MM.1S (cell line): ENCODE measurements at places on chromosomes 1 and 21.

GRCh38 chr1:94105957-94106529 lies 14.9 kb downstream of the ABCA4 start:
- peak; percentile 61 for DNase-seq

DNA sequence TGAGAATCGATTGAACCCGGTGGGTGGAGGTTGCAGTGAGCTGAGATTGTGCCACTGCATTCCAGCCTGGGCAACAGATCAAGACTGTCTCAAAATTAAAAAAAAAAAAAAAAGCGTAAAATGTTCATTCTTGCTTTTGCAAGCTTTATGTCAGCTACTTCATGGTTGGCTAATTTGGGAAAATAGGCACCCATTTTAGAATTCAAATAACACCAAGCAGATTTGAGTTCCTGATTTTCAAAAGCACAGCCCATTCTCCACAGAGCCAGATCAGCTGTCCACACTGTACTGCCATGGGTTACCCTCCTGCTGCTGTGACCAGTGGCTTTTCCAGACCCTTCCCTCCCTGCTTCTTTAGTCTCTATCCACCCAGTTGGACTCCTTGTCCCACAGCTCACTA lies 4.4 kb downstream of the THEM5 start:
- no peak for DNase-seq

DNA sequence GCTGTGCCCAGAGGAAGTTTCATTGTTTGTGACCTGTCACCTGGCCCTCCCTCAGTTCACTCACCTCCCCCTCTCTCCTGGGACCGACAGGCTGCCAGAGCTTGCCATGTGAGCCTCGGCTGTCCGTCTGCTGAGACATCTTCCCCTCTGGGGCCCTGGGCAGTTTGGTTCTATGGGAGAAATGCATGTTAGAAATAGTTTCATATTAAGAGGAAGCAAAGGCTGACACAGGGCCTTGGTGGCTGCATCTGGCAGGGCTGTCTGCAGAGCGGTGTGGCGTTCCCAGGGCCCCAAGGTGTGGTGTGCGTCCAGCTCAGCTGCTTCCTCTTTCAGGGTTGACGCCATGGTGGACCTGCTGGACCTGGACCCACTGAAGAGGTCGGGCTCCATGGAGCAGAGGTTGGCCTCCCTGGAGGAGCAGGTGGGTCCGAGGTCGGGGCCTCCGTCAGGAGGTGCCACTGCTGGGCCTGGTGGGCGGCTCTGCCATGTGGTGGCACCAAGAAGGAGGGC lies 31.9 kb upstream of the LRRC3 start:
- DNase-seq: no peak

- DNase-seq: no peak
Measured at GRCh38 chr1:77040826-77041225, 173.5 kb downstream of the ST6GALNAC5 start.

GRCh38 chr1:171595324-171595723 lies 26.7 kb upstream of the MYOCOS start:
- no peak for DNase-seq

- no peak for DNase-seq
Measured at GRCh38 chr1:45840704-45841103, 37.3 kb downstream of the MAST2 start.

GRCh38 chr1:87410776-87411480 lies 82.2 kb downstream of the LMO4 start:
- peak; percentile 50 for DNase-seq

GRCh38 chr1:44236490-44237272 lies 23.4 kb downstream of the DMAP1 start:
- no peak for DNase-seq

DNA sequence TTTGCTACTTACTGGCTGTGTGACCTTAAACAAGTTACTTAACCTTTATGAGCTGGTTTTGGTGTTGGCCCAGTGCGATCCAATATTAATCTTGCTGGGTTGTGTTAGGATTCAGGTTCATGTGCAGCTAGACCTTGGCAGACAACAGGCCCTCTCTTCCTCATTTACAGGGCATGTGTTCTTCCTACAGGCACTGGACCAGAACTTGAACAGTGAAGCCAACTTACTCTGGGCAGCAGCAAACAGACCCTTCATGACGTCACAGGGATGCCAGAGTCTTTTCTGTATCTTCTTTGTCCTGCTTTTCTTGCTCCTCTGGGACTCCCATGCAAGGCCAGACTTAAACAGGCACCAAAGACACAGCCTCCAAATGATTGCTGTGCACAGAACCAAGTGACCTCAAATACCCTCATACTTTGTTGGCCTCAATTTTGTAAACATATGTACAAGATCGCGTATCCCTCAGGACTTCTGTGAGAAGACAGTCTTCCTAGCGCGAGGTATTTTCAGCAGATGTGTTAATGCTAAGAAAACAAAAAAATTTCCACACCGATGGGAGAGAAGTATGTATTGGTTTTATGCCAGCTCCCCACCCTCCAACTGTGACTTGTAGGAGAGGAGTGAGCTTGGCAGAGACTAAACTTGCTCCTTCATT lies 73.7 kb downstream of the URB2 start:
- no peak for DNase-seq

GRCh38 chr1:226519716-226520598 lies 28.6 kb upstream of the STUM start:
- DNase-seq: no peak

- peak; percentile 62 for DNase-seq
Measured at GRCh38 chr1:40039245-40039756, 1.2 kb upstream of the CAP1 start.

GRCh38 chr1:235614442-235614954 lies 35.1 kb downstream of the GNG4 start:
- DNase-seq: no peak

DNA sequence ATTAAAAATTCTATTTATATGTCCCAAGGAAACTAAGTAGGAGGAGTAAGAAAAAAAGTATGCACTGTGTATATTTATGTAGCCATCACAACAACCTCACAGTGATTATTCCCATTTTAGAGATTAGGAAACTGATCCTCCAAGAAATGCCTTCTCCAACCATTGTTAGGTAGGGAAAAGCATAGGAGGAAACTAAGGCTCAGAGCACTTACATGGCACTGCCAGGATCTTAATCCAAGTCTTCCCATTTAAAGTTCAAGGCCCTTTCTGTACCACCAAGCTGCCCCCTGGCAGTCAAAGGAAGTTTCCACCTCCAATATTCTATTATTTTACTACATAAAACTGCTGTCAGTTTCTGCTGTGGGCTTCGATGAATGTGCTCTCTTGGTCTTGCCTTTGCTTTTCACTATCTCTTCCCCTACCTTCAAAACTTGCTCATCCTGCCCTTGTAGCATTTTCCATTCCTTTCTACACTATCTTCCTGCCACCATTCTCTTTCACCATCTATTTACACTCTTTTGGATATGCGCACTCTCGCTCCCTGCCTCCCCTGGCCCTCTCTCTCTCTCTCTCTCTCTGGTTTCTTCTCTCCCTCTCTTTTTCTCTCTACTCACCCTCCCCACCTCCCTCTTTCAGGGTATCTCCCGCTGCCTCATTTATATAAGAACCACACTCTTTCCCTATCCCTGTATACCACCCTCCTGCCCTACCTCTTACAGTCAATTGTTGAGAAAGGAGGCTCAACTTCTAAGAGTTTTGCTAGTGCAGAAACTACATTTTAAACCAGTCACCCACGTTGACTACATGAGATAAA lies 34.0 kb downstream of the PUM1 start:
- no peak for DNase-seq

GRCh38 chr1:153231363-153231762 lies 14.0 kb downstream of the PRR9 start:
- no peak for DNase-seq

DNA sequence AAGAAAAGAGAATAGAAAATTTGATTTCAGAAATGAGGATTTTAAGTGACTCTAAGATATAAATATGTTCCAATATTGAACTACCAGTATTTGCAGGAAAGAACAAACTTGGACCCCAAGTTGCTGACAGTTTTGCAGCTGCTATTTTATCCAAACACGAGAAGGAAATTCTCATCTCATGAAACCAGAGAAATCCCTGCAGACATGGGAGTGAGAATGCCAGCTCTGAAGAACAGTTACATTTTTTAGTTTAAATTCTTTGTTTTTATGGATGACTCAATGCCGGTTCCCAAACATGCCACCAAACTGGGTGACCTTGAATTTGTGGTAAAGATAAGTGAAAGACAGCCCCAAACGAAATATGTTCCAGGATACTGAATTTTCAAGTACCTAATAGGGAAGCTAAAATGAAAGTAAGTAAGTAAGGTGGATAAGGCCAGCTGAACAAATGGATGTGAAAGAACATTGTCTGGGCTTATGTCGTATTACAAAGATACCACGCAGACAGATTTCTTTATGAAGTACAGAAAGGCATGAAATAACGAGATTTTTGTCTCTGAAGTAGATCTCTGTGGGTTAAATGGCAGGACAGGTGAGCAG lies 19.9 kb downstream of the TLR5 start:
- no peak for DNase-seq

DNA sequence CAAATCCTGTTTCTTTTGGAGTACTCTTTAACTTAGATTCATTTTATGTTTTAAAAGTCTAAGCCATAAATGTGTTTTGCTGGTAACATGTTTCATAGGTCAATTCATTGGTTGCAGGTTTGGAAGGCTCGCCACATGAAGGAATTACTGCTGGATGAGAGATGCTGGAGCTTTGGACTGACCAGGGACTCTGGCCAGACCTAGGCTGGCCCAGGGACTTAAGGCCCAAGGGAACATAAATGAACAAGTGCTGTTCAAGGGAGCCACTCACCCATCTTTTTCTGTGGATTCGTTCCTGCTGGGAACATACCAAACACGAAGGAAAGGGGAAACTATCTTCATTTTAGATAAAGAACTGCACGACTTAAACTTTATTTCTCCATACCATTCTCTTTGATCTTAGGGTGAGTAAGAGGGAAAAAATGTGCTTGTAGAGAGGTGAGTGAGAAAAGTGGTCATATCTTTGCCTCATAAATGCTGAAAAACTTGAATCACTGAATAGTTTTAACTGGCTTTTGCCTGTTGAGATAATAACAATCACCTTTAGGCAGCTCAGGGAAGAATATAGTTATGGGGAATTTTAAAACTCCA lies 15.3 kb upstream of the SHCBP1L start:
- DNase-seq: no peak

DNA sequence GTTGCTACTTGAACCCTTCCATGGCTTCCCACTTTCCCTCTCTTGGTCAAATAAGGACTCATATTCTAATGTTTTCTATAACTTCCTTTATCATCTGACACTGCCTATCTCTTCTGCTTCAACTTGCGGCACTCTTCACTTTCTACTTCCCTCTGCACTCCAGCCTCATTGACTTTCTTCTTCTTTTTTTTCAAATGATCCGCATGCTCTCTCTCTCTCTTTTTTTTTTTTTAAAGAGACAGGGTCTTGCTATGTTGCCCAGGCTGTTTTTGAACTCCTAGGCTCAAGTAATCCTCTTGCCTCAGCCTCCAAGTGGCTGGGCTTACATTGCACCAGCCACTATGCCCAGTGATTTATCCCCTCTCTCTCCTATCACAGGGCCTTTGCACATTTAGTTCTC lies 7.3 kb upstream of the IL10 start:
- no peak for DNase-seq

DNA sequence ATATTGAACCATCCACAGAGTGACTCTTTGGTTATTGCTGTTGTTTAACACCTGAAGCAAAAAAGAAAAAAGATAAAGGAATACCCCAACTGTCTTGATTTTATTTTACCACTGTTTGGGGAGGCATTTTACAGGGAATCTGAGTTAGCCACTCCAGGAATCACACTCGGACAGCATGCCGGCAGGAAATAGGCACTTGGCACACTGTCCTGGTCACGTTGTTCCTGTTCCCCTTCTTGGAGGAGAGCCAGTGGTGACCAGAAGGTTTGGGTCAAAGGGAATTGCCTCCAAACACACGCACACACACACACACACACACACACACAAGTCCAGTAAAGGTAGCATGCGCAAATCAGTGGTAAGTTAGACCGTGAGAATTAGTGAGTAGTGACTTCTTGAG lies 13.8 kb downstream of the RGS4 start:
- DNase-seq: no peak

DNA sequence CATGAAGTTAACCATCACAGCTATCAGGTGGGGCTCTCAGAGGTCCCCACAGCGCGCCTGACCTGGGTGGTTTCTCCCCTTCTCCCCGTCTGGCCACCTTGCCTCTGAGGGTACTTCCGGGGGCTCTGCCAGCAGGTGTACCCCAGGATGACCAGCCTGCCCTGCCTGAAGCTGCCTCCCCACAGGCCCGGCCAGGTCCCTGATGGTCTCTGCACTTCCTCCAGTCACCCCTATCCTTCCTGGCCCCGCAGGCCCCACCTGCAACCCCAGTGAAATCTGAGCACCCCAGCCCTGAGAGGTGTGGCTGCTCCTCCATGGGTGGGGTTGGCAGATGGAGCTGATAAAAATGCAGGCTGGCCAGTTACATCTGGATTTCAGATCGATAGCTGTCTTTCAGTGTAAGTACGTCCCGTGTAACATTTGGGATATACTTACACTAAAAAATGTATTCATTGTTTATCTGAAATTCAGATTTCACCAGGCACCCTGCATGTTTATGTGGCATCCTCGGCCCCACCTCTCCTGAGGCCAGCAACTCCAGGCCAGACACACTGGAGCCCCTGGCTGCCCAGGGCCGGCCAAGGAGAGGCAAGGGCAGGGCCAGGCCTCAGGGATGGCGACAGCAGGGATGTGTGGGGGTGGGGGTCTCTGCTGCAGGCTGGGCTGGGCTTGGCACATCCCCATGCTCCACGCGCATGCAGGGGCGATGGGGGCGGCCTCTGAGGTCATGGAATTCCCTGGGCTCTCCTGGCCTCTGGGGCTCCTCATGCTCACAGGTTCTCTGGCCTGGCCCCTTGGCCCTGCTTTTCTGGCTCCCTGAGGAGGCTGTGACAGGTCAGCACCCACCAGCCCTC lies 25.1 kb downstream of the LRRC3 start:
- DNase-seq: no peak

DNA sequence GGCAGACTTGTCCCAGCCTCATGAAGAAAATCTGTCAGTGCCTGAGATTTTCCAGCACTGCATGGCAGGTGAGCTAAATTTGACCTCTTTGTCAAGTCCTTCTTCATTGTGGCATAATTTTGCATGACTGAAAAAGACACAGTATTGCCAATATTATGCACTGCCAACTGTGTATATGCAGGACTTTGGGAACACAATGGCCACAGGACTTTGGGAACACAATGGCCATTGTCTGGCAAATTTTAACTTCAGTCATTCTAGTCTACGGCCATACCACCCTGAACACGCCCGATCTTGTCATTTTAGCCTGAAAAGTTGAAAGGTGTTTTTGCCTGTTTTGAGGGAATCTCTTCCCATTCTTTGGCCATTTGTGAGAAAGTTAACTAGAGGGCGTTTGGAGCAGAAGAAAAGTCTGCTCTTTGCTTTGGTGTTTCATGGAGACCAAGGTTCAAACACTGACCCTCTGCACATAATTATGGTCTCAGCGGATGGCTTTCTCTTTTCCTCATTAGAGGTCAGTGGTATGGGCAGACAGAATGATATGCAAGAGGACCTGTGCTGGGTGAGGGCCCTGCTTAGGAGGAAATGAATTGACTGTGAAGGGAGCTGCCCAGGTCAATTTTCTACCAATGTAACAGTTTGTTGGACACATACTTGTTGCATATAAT lies 72.4 kb upstream of the NEK7 start:
- DNase-seq: no peak

GRCh38 chr1:52899445-52899894 lies 22.1 kb downstream of the ECHDC2 start:
- no peak for DNase-seq

GRCh38 chr1:7912145-7912544 lies 28.5 kb downstream of the TNFRSF9 start:
- no peak for DNase-seq

GRCh38 chr1:20538760-20539551 lies 13.4 kb upstream of the FAM43B start:
- DNase-seq: no peak
